ENCODE measurements at places on chromosomes 16 and 17.

GRCh38 chr17:18045691-18046350 lies 6.6 kb downstream of the GID4 start:
- DNase-seq: no peak

GRCh38 chr16:2819179-2819938 lies 2.3 kb downstream of the PRSS21 start:
- no peak for DNase-seq

DNA sequence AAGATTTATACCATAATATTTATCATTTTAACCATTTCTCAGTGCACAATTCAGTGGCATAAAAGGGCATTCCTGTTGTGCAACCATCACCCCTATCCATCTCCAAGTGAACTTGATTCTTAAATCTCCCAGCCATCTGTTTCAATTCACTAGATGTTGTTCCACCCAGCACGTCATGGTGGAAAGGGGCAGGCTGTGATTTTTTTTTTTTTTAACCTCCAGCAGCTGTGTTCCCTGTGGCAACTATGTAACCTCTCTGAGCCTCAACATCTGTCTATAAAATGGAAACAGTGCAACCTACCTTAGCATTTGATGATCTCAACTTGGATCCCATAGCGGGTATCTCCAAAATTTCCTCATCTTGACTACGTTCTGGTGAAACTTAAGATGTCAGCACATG lies 604.5 kb downstream of the WWOX start:
- DNase-seq: no peak

DNA sequence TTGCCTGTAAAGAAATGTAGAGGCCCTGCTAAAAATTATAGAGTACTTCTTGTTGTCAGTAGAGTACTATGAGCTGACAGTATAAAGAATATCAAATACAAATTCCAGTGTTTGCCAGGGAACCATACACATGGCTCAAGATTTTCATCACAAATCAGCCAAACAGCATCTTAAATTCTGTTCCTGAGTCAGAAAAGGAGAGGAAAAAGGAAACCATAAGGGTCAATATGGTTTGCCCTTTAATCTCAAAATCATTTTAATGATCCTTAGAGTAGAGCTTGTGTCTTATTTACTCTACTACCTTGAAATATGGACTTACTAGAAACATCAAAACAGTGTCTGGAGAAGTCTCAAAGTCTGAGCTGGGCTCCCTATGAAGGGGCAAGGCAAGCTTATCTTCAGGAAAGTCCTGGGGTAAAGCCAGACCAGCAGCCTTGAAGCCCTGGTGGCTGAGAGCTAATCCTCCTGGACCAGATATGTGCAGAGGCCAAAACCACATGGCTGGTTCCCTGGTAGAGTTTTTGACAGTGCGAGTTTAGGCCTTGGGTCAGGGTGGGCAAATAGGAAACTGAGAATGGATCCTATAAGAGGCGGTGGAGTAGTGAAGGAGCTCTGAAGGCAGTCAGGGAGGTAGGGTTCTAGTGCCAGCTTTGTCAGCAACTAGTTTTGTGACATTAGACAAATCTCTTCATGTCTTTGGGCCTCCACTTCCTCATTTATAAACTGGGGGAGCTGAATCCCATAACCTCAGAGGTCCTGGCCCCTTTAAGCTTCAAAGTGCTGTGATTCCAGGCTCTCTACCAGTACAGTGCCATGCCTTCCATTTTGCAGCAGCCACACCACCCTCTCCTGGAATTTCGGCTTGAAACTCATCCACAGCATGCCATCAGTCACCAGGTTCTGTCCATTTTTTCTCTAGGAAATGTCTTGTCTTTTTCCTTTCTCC lies 38.9 kb downstream of the MRTFB start:
- no peak for DNase-seq

GRCh38 chr17:4728124-4728523 lies 3.1 kb upstream of the MED11 start:
- no peak for DNase-seq

- no peak for DNase-seq
Measured at GRCh38 chr17:7313890-7314718, 1.1 kb downstream of the GPS2 start.

GRCh38 chr16:9362050-9362449 lies 270.6 kb downstream of the HAPSTR1 start:
- DNase-seq: no peak

- peak; percentile 94 for DNase-seq
Measured at GRCh38 chr16:57734925-57735754, 430 bp upstream of the KATNB1 start.

DNA sequence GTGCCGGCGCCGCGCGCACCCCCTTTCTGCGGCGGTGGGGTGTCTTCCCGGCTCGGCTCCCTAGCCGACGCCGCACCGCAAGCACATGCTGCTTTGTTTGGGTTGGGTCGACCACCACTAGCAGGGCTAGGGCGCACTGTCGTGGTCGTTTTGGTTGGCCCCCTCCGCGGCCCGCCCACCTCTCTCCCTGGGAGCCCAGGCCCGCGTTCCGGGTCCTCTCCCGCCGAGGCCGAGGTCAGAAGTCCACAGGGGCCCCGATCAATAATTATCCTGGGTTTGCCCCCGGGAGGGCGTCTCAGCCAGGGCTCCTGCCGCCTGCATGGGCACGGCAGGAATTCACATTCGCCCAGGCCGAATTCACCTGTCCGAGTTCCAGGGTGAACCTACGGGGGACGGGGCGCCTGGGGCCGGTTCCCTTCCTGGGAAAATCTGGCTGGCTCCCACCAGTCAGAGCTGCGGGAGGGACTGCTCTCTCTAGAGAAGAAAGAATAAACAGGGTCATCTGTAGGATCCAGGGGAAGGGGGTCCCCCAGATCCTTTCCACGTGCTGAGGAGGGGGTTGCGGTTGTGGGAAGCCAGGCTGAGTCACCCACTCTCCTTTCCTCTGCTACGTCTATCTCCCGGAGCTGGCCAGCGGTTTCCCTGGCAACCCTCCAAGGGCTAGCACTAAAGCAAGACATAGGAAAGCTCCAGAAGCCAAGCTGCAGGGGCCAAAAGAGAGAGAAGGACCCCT lies 584 bp upstream of the STAT5B start:
- DNase-seq: peak; percentile 46

GRCh38 chr17:39628655-39629493 lies 2.1 kb downstream of the PPP1R1B start:
- no peak for DNase-seq

DNA sequence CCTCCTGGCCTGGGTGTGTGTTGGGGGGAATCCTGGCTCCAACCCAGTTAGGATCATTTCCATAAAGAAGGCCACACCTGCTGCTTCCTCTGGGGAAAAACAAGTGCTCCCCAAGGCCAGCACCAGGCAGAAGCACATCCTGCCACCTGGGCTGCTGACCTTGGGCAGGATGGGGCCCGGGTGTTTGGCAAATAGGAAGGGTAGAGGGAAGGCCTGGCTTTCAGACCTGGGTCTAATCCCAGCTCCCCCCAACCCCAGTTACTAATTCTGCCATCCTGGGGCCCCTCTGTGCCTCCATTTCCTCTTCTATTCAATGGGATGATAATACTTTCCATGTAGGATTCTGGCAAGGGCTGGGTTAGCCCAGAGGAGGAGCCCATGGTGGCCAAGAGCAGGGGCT lies 3.0 kb upstream of the NLRC5 start:
- DNase-seq: no peak

DNA sequence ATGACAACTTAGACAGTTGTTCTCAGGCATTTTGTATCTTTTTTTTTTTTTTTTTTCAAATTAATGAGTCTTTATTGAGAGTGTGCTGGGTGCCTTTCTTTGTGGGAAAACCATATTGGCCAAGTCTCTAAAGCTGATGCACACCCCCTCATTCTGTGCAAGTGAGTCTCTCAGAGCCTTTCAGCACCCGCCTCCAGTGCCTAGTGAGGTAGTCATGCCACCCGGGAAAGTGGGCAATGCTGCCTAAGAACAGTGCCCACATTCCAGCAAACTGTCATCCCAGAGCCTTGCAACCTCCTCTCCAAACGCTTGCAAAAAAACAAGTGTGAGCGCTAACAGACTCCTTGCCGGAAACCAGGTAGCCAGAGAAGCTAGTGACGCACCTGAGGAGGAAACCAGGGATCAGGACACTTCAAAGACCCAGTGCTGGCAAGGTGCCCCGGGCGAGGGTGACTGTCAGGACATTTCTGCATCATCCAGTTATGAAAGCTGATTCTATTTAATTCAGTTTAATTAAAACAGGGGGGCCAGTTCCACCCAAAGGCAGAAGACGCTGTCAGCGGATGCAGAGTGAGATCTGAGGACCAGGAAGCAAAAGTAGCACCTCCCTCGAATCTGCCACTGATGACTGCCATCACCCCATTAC lies 34.9 kb downstream of the SMARCE1 start:
- DNase-seq: peak; percentile 59

DNA sequence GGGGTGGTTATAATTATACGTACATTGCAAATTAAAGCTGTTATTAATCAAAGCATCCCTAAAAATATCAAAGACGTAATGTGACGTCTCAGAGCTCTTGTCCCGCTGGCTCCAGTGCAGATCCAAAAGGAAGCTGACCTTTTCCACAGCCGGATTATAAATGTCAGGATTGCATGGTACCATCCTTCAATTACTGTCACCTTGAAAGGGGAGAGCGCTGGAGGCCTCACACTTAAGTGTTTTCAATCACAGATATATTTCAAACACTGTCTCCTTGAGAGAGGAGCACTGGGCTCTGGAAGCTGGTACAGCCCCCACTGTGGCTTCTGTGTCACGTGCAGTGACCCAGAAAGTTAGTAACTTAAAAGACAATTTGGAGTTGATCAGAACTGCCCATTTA lies 94.2 kb downstream of the AIPL1 start:
- no peak for DNase-seq
